ENCODE measurements at places on chromosomes 12 and 14. TPM values are rescaled to one million over a fixed set of nuclear protein-coding genes. Genes with fewer than 3 reads are reported as not detected.

GRCh38 chr14:99479160-99479905 is 1.3 kb downstream of the SETD3 start:
- DNase-seq: no peak

DNA sequence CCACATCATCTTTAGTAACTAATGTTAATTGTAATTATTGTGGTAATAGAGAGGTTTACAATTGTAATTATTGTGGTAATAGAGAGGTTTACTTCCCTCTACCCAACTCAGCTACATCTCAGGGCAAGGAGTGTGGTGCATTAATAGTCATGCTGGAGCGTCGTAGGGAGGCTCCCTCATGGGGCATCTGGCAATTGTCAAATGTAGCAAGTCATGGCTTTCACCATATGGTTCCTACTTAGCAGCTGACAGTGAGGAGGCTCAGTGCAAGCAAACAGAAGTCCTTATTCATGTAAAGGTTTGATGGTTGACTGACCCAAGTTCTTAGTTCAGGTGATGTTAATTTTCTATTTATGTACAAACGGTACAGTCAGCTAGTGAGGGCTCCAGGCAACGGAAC is 1012.0 kb downstream of the FLRT2 start:
- no peak for DNase-seq

GRCh38 chr14:102971314-102971713 is 48.9 kb downstream of the AMN start:
- no peak for DNase-seq

DNA sequence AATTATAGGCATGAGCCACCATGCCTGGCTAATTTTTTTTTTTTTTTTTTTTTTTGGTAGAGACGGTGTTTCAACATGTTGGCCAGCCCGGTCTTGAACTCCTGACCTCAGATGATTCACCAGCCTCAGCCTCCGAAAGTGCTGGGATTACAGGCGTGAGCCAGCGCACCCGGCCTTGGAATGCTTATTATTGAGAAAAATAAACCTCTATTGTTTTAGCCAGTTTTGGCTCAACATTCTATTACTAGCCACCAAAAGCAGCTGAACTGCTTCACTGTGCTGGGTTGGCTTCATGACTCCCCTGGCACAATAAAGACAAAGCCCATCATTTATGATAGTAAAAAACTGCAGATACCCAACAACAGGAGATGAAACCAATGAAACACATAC is 93.5 kb upstream of the CEP83 start:
- DNase-seq: no peak

POTEM gene
- not detected for total RNA-seq

IQSEC3 gene
- 0.18 TPM for total RNA-seq

All from glomerular endothelial cell (primary cell).